Suppressor macrophage (primary cell): ENCODE measurements at places on chromosomes 12 and 14.
A peak's percentile ranks its signal among the peaks of the same experiment; 100 is the strongest.

GRCh38 chr14:77882098-77882497 lies 82.2 kb downstream of the ADCK1 start:
- no peak for DNase-seq

- no peak for DNase-seq
Observed at GRCh38 chr14:32565256-32565655, 236.2 kb downstream of the AKAP6 start.

DNA sequence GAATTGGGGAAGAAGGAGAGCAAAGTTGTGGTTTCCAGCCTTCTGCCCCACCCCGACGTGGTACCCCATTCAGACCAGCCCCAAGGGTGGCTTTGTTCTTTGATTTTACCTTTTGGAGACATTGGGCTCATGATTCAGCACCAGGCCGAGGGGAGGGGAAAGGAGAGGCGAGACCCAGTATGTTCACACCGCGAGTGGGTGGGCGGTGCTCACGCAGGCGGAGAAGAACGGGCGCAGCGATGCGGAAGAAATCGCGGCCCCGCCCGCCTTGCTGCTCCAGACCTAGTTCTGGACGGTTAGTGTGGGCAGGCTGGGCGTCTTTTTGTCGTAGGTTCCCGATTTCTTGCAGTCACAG lies 963 bp downstream of the ATL1 start:
- DNase-seq, result peak; percentile 91

DNA sequence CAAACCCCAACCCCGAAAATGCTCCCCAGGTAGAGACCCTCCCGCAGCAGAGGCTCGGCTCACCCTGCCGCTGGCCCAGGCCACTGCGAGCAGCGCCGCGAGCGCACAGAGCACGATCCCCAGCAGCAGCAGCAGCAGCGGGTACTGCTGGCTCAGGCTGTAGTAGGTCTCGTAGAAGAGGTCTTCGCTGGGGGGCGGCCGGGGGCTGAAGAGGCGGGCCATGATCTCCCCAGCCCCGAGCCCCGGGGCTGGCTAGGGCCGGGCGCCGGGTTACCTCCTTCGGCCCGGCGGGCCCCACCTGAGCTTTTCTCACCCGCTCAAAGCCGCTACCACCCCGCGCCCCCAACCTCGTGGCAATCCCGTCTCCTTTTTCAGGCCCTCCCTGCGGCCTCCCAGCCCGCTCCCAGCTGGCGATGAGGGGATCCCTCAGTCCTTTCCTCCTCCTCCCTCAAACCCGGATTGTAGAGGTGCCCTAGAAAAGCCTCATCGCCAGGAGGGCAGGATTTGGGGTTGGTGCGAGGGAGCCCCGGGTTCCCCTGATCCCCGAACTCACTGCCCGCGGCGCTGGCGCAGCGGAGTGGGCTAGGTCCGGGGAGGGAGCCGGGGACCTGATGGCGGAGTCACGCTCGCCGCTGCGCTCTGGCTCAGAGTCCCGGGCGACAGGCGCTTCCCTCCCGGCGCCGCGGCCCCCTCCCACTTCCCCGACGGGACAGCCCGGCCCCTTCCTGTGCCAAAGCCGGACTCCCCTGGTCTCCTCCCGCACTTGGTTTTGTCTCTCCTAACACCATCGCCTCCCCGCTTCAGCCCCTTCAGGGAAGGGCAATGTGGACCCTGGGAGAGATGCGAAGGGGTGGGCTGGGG lies at the start of gene ADCY4:
Gene ADCY4 (minus strand): TSS at position 641 of the 861 bp plus-strand sequence. CDS start 419 bp downstream, at position 222.
- DNase-seq, result peak; percentile 44
